Dermis blood vessel endothelial cell (primary cell): ENCODE measurements at places on chromosomes 11 and 22. TPM values are rescaled to one million over a fixed set of nuclear protein-coding genes. Genes with fewer than 3 reads are reported as not detected.

Gene PRODH
- total RNA-seq: 0.05 and 1.0 TPM in 2 replicates

DNA sequence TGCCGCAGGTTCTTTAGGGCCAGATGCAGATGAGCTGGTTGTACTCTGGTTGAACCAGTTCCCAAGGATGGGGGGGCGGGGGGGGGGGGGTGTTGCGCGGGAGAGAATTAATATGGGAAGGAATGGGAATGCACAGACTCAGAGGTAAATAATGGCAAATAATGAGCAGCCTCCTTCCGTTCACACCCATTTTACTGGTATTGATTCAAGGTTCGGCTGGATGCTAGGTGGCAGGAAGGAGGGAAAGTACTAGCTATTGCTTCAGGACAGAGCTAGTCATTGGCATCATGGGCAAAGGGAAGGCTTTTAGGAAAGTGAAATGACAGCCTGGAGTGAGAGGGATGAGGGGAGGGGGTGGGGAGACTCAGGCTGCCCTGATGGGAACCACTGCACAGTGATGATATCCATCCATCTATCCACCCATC is at the start of gene VSTM5:
Gene VSTM5, minus strand, starts transcription at position 25 of the 425 bp plus-strand sequence. CDS start 116 bp downstream, outside the sequence.
- DNase-seq: no peak

- no peak for DNase-seq
Measured at GRCh38 chr11:74696500-74696899, 34.7 kb downstream of the CHRDL2 start.

DNA sequence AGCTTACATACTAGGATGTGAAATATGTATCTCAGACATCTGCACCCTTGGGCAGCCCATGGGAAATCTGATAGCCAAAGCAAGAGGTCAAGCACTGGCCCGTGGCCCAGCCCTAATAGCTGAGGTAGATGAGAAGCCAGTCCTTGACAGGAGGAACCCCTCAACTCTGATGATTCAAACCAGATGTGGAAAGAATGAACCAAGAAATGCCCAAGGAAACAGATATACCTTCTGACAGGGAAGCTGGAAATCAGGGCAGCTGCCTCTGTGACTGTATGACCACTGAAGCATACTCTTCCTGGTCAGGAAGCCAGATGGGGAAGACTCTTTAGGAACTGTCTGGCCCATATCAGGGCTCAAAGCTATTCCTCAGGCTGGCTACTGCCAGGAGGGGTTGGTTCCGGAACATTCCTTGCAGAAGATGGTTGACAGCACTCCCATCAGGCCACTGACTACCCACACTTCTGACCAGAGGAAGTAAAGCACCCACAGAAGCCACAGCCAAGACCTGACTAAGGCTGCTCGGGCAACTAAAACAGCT is 124.2 kb downstream of the SWAP70 start:
- DNase-seq: no peak
